ENCODE measurements at places on chromosomes 7 and 10. TPM values are rescaled to one million over a fixed set of nuclear protein-coding genes. Genes with fewer than 3 reads are reported as not detected.

GRCh38 chr10:12448340-12448728, 99.0 kb downstream of the CAMK1D start:
- no peak for DNase-seq

GRCh38 chr7:130409067-130409711, 28.9 kb downstream of the CPA1 start:
- no peak for DNase-seq

Gene ADRB1
- total RNA-seq, result 1.7 TPM

DNA sequence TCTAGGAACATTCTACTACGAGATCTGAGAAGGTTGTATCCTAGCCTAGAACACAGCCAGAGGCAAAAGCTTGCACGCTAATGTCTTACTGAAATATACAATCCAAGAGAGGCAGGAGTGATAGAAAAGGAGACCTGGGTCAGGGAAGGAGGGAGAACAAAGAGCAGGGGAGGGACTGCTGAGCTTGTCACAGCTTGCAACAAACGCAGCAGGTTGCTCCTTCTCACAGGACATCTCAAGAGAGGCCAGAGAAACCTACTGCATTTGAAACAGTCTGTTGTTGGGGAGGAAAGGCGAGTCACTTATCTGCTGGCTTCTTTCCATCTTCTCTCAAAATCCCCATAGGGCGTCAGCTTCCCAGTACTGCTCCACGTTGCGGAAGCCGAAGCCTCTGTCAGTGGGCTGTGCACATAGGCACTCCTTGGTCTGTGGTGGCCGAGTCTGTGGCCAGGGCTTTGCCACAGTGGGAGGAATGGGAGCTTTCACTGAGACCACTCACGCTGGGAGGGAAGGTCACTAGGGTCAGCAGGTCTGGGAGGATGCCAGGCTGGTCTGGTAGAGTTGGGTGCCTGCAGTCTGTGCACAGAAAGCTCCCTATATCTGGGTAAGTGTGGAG, 25.8 kb upstream of the GPNMB start:
- no peak for DNase-seq

Gene ANLN
- total RNA-seq, result 66.0 TPM

GRCh38 chr7:55590517-55591281, 18.4 kb upstream of the VOPP1 start:
- DNase-seq, result no peak

DNA sequence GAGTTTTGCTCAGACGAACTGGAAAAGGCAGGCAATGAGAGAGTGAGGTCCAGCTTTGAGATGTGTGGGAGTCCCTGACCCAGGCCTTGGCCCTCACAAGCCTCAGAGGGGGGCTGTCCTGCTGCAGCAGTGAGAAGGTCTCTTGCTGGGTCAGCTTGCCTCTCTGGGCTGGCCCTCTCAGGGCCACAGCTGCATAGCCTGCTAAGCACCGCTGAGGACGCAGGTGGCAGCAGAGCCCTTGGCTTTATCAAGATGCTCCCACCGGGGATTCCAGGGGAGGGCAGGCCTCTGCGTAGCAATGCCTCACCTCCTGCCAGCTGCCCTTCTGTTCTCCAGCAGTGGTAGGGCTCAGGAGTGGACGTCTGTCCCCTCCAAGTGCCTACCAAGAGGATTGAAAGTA, 128.7 kb downstream of the COBL start:
- DNase-seq, result no peak

DNA sequence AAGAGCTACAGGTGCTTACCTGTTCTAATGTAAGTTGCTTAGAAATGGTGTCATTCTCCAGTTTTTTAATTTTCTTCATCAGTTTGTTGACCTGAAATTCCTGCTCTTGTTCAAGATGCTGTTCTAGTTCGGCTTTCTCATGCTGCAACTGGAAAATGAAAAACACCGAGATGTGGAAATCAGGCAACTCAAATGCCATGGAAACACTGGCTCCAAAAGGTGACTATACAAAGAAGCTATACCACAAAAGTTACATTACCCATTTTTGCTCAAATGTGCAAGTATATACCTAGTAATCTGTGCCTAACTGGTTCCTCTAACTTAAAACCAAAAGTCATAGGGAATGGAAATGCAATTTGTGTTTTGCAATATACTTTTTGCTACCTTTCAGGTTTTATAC, 73.8 kb downstream of the CCDC6 start:
- DNase-seq, result no peak

Data from urinary bladder (tissue), 4 donors.